ENCODE measurements at places on chromosomes 16 and 17. TPM values are rescaled to one million over a fixed set of nuclear protein-coding genes. Genes with fewer than 3 reads are reported as not detected.

- DNase-seq = no peak
Observed at GRCh38 chr16:89637379-89637778, 20.1 kb downstream of the CHMP1A start.

DNA sequence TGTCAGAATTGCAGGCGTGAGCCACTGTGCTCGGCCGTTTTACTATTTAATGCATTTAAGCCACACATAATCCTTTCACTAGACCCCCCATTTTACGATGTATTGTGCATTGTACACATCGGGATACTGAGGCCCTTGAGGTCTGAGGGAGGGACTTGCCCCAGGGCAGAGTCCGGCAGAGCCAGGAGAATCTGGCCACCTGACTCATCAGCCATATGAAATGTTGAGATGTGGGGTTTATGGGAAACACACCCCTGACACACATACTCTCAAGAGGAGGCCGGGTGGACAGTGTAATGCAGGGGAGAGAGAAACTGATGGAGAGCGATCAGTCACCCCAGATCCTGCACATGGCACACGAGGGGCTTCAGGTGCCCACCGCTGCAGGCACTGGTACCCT, 196.6 kb downstream of the ZNF423 start:
- DNase-seq = no peak

- DNase-seq = no peak
Observed at GRCh38 chr16:58018803-58019202, 6.8 kb upstream of the MMP15 start.

DNA sequence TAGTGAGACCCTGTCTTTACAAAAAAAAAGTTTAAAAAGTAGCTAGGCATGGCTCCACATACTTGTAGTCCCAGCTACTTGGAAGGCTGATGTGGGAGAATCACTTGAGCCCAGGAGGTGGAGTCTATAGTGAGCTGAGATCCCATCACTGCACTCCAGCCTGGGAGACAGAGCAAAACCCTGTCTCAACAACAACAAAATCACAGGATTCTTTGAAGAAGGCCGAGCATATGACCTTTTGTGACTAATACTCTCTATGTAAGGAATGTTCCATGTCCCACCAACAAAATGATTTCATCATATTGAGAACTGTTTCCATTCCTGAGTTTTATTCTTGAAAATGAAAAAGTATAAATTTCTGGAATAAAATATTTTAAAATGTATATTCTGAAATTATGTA, 58.9 kb upstream of the EFCAB3 start:
- DNase-seq = no peak

GRCh38 chr17:80110927-80111701, 9.7 kb downstream of the GAA start:
- DNase-seq = no peak

DNA sequence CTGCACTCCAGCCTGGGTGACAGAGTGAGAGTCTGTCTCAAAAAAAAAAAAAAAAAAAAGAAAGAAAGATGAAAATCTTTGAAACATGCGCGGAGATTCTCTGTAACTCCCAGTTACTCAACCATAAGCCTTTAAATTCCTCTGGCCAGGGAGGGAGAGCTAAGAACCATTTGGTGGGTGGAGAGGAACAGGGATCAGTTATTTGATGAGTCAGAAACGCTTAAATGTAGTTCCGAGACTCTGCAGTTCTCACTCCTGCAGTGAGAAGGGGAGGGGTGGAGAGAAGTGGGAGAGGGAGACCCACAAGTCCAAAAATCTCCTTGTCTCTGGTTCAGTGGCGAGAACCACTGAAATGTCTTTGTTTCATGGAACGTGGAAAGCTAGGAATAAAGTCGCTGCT, 266.7 kb downstream of the SOX9 start:
- no peak for DNase-seq

GRCh38 chr17:29163563-29163962, 16.6 kb downstream of the MYO18A start:
- no peak for DNase-seq

DNA sequence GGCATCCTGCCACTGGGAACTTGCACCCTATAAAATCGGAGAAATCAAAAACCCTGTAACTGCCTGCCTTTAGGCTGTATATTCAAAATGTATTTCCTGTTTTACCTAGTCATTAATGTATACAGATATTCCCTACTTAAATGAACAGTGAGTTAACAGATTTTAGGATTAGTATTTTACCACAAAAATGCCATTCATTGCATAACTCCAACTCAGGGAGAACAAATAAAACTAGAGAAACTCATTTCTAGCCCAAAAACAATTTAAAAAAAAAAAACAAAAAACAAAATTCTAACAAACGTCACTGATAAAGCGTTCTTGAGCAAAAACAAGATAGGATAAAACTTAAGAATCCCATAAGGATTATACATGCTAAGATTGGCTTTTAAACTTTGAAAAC, 3.7 kb upstream of the DHX33 start:
- DNase-seq = no peak

DNA sequence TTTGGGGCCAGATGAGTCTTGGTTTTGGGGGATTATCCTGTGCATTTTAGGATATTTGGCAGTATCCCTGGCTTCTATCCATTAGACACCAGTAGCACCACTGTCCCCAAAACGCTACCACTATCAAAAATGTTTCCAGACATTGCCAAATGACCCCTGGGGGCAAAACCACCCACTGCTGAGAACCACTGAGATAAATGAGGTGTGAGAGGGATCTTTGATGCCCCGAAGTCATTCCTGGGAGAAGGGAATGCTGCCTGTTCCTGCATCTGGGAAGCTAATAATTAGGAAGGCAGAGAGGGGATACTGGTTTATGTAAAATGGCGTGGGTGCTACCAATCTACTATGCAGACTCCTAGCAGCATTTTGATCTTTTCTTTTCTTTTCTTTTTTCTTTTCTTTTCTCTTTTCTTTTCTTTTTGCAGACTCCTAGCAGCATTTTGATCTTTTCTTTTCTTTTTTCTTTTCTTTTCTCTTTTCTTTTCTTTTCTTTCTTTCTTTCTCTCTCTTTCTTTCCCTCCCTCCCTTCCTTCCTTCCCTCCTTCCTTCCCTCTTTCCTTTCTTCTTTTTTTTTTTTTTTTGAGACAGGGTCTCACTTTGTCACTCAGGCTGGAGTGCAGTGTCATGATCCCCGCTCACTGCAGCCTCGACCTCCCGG, 8.8 kb upstream of the MT3 start:
- no peak for DNase-seq

DNA sequence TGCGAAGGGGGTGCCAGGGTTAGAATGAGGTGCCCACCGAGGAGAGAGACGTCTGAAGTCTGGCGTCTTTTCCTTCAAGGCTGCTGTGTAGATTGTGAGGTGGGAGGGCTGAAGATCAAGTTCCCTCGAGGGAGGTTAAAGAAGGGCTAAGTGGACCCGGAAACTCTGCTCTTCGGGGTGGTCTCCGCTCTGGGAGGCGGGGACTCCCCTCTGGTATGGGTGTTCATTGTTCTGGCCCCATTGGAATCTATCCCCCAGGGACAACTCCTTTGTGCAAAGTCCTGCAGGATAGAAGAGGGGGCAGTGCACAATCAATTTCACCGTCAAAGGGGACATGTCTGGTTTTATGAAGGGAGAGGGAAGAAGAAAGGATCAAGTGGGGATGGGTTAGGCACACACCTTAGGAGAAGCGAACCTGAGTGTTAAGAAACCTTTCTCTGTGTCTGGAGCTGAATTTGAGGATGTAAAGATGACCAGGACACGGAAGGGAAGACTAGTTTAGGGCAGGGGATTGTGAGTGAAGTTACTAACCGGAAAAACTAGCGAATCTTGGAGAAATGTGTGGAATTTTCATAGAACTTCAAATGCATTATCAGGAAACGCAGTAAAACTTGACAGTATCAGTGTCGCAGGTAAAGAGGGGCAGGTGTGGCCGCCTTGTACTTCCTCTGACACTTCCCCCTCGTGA, 809 bp upstream of the RAB34 start:
- DNase-seq = no peak

DNA sequence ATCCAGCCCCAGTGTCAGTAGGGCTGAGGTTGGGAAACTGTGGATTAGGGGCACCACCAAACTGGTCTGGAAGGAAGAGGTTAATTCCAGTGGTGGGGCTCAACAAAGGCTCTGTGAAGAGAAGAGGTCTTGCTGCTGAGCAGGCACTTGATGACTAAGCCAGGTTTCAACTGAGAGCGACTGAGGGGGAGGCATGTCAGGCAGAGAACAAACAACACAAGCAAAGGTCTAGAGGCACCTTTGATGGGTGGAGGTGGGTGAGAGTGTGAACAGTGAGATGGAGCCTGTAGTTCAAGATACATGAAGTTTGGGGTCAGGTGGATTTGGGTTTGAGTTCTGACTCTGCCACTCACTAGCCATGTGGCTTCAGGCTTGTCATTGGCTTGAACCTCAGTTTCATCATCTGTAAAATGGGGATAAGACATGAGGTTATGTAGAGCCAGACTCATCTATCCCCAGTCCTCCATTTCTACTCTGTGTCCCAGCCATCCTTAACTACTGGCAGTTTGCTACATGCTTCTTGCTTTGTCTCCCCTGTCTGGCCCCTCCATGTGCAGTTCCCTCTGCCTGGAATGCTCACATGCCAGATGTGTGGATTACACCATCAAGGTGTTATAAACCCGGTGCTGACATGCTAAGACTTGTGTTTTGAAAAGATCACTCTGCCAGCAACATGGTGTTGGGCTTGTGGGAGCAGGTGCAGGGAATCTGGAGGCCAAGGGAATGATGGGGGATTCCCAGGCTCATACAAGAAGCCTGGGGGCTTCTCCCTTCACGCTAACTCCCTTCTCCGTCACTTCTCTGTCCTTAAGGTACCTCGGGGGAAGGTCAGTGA, 3.0 kb upstream of the RMI2 start:
- no peak for DNase-seq

DNA sequence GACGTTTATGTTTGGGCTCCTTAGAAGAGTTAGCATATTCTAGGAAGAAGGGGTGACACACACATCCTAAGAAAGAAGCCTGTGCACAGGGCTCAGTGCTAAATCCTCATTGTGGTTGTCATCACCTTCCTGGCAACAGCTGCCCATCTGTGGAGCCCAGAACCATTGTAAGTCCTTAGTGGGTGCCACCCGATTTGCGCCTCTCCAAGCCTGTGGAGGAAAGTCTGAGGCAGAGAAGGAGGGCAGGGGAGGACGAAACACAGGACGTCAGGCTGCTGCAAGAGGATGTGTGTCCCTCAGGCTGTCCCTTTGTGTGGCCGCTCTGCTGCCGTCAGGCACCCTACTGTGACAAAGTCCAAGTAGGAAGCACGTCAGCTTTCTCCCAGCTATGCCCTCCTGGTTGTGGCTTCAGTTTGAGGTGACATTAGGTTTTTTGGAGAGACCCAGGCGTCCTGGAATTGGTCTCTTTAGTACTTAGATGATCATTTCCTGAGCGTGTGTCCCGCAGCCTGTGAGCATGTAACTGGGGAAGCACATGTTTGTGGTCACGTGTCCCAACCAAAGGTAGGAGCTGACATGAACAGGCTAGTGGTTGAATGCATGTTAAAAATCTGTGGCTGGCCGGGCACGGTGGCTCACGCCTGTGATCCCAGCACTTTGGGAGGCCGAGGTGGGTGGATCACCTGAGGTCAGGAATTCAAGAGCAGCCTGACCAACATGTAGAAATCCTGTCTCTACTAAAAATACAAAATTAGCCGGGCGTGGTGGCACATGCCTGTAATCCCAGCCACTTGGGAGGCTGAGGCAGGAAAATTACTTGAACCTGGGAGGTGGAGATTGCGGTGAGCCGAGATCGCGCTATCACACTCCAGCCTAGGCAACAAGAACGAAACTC, 10.7 kb downstream of the CLUAP1 start:
- no peak for DNase-seq

DNA sequence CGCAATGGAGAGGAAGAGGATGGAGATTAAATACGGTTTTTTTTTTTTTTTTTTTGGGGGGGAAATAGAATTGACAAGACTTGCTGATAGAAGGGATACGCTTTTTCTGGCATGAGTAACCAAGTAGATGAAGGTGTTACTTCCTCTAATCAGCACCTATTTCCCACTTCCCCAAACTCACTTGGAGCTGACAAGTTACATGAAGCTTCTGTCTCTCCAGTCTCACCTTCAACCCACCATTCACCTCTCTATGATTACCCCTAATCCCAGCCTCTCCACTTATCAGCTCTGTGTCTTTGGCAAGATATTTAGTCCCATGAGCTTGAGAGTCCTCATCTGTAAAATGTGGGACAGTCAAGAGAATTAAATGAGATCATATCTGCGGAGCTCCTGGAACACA, 185.9 kb upstream of the HS3ST3A1 start:
- no peak for DNase-seq

GRCh38 chr17:21275047-21275578, 9.4 kb upstream of the MAP2K3 start:
- no peak for DNase-seq

- no peak for DNase-seq
Observed at GRCh38 chr16:68285683-68286082, 21.4 kb downstream of the SLC7A6 start.

GRCh38 chr16:1545044-1546040, 11.9 kb downstream of the TMEM204 start:
- no peak for DNase-seq

GRCh38 chr16:67241008-67241900, 6.0 kb downstream of the FHOD1 start:
- DNase-seq = no peak

DNA sequence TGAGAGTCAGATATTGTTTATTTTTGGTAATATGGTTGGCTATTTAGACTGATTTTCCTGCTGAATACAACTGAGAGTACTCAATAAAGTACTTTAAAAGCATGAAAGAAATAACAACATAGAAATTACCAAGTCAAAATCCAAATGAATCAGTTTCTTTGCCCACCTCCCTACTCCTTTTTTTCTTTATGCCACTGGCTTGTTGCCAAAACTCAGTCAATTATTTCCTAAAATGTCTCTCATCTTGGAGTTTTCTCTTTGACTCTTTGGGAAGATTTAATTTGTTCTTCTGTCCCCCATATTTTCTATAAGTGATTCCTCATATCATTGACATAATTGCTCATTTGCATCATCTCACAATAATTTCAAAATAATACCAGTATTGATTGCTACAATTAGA, 2.6 kb upstream of the OMG start:
- no peak for DNase-seq

DNA sequence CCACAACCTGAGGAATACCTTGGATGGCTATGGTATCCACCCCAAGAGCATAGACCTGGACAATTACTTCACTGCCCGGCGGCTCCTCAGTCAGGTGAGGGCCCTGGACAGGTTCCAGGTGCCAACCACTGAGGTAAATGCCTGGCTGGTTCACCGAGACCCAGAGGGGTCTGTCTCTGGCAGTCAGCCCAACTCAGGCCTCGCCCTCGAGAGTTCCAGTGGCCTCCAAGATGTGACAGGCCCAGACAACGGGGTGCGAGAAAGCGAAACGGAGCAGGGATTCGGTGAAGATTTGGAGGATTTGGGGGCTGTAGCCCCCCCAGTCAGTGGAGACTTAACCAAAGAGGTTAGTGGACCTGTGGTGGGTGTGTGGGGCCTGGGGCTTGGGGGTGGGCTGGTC, 3.1 kb downstream of the NFE2L1 start:
- DNase-seq = no peak

The ANKS4B gene
- not detected for polyA plus RNA-seq

The TUBB3 gene
- polyA plus RNA-seq = 2.9 TPM

The PCGF2 gene
- 0.60 TPM for polyA plus RNA-seq

The CACNG1 gene
- polyA plus RNA-seq = not detected

Data from CD14-positive monocyte (primary cell).